ENCODE measurements at places on chromosomes 16 and 17.

- no peak for DNase-seq
Measured at GRCh38 chr17:70938336-70938735, 769.0 kb downstream of the KCNJ2 start.

DNA sequence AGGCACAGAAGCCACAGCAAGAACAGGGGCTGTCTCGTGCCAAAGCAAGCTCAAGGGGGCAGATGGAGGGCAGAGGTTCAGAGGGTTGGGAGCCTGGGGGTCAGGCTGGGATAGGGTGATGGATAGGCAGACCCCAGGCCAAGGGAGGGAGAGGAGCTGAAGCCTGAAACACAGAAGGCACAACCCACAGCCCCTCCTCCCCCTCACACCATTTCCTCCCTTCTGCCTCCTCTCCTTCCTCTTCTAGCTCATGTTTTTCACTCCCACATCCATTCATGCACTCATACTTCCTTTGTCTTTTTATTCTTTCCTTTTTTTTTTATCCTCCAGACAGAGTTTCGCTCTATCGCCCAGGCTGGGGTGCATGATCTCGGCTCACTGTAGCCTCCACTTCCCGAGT is 61.1 kb downstream of the SOCS1 start:
- peak; percentile 13 for DNase-seq

GRCh38 chr17:66302761-66303626 is 581 bp downstream of the PRKCA start:
- peak; percentile 61 for DNase-seq

GRCh38 chr16:82093666-82094300 is 58.7 kb downstream of the HSD17B2 start:
- DNase-seq: no peak

DNA sequence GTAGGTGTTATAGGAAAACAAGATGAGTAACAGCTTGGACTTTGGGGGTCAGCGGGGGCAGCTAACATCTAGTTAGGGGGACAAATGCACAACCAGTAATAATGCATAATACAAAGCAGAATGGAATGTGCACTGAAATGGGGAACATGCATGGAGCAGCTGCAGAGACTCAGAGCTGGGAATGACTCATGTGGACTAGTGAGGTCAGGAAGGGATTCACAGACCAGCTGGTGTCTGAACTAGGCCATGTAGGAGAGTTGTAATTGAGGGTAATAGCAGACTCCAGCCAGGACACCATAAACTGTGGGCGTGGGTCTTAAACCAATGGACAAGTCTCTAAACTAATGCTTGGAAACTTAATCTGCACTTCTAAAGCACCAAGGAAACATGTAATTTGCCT is 176.8 kb upstream of the ASIC2 start:
- DNase-seq: no peak

DNA sequence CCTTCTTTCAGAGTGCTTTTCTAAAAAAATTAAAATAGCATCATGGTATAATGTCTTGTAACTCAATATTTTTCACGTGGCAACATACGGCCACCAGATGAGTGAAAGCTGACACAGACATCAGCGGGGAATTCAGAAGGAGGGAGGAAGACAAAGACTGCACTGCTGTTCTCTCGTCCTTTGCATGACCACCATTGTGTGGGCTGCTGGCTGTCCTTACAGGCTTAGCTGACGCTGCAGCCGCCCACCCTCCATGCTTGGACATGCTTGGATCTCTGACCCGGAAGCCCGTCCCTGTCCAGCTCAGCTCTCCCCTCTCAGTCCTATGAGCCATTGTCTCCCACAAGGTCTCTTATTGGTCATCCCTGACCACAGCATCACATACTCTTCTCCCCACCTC is 11.4 kb upstream of the MLYCD start:
- no peak for DNase-seq

GRCh38 chr17:65888649-65889048 is 303.3 kb downstream of the CEP112 start:
- DNase-seq: no peak

Measured in AML-193 (cell line).